ENCODE measurements at places on chromosomes 4 and X.

DNA sequence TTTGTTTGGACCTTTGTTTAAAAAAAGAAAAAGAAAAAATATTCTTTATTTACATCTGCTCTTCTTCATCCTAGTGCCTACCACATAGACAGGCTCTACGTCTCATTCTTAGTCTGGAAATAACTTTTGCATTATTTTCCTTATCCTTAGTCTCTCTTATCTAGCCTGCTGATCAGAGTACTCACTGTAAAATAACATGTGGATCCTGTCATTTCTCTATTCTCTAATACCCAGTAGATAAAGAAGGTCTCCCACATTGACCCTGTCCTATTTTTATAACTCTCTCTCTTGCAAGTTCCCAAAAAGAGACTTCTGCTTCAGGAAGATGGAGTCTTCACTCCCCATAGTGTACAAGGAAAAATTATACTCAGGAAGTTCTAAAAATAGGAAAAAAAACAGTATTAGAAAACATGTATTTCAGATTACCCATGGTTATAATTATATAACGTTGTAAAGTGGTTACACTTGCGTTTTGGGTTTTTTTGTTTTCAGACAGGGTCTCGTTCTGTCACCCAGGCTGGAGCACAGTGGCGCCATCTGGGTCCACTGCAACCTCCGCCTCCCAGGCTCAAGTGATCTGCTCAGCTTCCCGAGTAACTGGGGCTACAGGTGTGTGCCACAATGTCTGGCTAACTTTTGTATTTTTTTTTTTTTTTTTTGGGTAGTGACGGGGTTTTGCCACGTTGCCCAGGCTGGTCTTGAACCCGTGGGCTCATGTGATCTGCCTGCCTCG, 23.8 kb downstream of the ZFX start:
- no peak for DNase-seq

- DNase-seq: no peak
These were observed 24.2 kb downstream of the CHST7 start for GRCh38 chrX:46597771-46598170.

GRCh38 chr4:20615486-20616260, 84.6 kb upstream of the PACRGL start:
- no peak for DNase-seq

DNA sequence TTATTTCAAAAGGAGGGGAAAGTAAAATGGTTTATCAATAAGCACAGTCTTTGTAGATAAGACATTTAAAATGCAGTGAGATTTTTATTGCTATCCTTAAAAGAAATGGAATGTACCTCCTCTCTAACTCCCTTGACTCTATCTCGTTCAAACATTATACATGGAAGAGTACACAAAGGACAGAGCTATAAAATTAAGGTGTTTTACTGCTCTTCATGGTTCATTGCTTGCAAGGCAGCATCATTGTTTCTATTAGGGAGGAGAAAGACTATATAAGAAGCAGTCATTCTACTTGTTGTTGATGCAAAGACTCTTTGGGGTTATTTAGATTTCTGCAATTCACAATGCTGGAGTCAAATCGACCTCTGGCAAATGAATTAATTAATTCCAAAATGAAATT, 380.2 kb upstream of the NDST3 start:
- no peak for DNase-seq

DNA sequence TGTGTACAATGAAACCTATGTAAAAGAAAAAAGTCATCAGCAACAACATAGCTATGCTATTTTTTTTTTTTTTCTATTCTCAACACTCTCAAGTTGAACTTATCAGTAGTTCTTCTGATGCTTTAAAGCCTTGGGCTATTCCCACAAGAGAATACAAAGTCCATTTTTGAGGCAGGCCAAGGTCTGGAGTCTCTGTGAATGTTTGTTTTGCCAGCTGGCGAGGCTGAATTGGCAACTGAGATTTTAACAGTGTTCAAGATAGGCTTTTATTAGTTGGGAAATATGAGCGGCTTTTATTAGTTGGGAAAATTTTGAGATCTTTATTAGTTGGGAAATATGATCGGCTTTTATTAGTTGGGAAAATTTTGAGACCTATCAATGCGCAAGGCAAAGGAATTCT, 336.6 kb downstream of the SLITRK2 start:
- no peak for DNase-seq

DNA sequence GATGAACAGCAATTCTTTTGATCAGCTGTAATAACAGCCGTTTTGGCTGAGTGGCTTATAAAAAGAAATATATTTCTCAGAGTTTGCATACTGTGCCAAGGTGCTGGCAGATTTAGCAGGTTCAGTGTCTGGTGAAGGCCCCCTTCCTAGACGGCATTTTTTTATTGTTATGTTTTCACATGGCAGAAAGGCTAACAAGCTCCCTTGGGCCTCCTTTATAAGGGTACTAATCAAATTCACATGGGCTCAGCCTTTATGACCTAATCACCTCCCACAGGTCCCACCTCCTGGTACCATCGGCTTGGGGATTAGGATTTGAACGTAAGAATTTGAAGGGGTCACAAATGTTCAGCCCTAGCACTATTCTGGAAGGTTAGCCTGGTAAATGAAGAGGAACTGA, 431.9 kb downstream of the SPOCK3 start:
- DNase-seq: no peak

DNA sequence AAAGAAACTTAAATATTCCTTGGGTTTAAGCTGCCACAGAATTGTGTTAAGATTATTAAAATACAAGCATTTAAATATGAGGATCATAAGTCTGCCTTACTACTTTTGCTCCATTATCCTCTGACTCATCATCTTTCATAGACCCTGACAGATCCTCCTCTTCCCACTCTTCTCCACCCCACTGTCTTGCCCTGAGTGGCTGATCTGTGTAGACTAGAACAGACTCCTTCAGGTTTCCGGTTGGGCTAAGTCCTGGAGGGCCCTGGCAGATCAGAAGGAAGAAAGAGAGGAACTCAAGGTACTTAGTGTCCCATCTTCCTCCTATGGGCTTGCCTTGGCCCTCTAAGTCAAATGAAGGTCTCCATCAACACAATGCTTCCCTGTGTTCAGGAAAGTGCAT, 30.7 kb downstream of the PALLD start:
- DNase-seq: no peak

DNA sequence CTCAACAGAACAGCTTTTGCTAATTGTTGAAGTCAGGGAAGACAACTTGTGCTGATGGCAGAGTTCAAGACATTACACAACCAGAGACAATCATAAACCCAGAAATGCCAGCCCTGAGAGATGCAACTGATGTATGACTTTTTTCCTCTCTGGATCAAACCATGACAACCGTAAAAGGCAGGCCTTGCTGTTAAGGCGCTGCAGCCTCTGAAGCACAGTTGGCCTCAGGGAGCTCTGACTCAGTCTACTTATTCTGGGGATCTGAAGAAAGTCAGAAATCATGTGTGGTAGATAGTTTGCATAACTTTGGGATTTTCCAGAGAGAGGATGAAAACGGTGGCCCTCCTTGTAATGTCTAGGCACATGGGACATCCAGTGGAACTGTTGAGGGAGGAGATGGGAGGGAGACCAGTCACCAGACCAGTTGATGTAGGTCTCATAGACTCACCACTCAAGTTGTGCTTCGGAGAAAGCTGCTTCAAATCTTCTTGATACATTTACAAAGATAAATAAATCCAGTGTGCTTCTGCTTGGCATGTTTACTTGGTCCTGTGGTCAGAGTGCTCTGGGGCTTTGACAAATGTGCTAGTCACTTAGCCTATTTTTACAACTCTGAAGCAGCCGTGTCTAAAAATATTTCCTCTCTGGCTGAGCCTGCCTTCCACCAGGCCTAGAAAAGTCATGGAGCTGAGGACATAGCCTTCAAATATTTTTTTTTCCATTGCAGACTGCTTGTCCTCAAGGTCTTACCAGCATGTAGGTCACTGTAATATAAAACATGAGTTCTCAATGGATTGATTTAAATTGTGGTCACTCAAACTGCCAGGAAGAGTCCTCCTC, 7.5 kb downstream of the HADH start:
- DNase-seq: no peak

GRCh38 chr4:134610172-134610571, 408.6 kb upstream of the PABPC4L start:
- no peak for DNase-seq

DNA sequence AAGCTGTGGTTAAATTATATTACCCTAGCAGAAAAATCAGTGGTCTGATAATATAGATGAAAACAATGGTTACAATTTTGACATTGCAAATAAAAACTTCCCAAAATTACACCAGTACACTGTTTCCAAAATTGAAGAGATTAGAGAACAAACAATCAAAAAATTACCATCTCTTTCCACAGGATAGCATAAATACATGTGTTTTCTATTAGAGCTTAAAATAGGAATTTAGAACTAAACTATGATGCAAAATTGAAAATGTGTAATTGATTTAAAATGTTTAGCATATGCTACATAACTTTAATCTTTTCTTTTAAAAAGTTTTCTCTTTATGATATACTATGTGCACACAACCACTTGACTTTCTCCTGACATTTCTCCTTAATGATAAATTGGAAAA, 6.7 kb downstream of the EDNRA start:
- DNase-seq: no peak

GRCh38 chr4:15920723-15921591, 17.6 kb downstream of the FGFBP1 start:
- DNase-seq: peak; percentile 87

DNA sequence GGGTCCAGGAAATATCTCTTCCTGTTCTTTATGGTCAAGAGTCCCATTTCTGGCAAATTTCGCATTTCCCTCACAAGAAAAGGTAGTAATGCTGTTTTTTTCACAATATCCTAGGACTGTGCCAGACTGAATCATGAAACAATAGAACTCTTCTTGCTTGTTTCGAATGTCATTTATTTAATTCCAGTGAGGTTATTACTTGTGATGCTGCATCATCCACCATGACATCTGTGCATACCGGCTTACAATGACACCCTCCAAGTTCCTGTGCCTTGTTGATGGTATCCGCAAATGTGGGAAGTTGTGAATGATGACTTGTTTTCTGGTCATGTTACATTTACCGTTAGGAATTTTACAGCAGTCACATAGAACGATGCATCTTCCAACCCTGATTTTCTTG, 42.9 kb upstream of the SPRY1 start:
- DNase-seq: no peak

DNA sequence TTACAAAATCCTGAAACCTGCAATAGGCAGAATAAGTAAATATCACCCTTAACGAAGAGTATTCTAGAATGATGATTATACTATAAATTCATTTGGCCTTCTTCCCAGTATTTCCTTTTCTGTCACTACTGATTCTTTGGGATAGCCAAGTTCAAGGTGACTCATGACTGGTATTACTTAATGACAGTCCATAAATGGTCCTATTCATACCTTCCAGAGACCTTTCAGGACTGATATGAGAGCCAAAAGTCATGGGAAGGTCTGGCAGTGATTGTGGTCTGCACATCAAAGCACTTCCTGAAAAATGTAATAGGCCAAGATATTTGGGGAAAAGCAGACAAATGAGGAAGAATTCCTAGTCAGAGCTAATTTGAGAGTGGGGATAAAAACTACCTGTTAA, 239.6 kb upstream of the FAM47A start:
- no peak for DNase-seq

DNA sequence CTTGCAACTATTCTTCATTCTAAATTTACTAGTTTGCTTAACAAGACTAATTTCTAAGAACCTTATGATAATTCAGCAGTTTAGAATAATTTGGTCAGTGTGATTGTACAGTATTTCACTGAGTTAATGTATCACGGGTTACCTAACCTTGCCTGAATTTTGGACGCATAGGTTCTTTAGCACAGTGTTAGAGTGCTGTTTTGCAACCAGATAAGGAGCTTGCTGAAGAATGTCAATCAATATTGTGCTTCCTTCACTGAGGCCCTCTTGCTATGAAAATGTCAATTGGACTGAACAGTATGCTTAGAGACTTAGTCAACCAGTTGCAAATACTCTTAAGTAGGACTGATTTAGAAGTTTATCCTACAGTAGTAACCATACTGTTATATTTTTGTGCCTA, 19.6 kb downstream of the VAMP7 start:
- no peak for DNase-seq

GRCh38 chrX:31702222-31702621, 630.4 kb upstream of the FTHL17 start:
- DNase-seq: no peak

DNA sequence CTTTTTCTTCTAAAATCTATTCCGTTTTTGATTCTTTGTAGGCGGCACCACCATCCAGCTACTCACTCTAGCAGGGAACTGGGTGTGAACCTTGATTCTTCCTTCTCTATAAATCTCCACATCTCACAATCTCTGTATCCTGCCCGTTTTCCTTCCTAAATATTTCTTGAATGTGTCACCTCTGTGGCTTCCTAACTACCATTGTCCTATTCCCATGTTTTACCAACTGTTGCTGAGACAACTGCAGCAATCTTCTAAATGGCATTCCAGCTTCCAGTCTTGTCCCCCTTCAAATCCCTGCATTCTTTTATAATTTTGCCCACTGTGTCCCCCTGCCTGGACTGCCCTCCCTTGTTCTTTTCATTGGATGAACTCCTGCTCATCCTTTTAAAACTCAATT, 641.3 kb downstream of the RPA4 start:
- DNase-seq: no peak

DNA sequence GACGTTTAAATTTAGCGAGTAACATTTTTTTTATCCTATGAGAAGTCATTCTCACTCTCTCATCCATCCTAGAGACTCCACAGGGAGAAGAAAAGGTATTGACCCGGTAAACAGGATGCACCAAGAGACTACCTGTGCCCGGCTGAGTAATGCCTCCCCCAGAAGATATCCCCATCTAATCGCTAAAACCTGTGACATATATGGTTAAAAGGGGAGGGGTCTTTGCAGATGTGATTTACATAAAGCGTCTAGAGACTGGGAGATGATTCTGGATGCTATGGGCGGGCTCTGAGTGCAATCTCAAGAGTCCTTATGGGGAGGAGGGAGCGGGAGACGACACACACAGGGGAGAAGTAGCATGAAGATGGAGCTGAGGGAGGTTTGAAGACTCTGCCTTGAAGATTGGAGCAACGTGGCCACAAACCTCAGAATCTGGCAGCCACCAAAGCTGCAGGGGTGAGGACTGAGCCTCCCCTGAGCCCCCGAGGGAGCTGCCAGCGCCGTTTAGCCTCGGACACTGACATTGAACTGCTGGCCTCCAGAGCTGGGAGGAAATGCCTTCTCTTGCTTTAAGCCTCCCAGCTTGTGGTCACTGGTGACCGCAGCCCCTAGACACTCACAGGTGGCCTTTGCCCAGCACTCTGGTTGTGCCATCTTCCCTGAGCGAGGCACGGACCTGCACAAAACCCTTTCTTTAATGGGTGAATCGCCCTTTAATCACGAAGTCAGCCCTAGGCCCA, 11.2 kb downstream of the ABLIM2 start:
- no peak for DNase-seq

GRCh38 chr4:155408796-155409195, 32.0 kb upstream of the MAP9 start:
- no peak for DNase-seq

DNA sequence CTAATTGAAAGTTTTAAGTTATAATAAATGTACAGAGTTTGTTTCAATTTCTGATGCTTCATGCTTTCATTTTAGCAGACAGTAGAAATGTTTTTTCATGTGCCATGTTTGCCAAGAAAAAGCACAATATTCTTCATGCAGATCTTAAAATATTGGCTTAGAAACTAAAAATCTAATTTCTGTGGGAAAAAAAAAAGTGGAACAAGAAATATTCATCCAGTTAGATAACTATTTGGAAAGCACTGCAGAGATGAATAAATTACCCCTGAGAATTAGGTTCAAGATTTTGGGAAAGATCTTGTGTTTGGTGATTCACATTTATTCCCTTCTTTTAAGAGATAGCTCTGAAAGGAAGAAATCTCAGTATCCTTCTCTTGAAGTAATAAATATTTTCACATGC, 912.5 kb downstream of the C4orf33 start:
- DNase-seq: no peak
